Activated naive CD4-positive, alpha-beta T cell treated with anti-CD3 and anti-CD28 coated beads, Interleukin-2, amount 50 U/mL, for 72 hours (primary cell): ENCODE measurements at places on chromosomes 5 and 9. TPM values are rescaled to one million over a fixed set of nuclear protein-coding genes. Genes with fewer than 3 reads are reported as not detected.

- DNase-seq, result no peak
These were observed 8.9 kb downstream of the PITX1 start for GRCh38 chr5:135024956-135025729.

DNA sequence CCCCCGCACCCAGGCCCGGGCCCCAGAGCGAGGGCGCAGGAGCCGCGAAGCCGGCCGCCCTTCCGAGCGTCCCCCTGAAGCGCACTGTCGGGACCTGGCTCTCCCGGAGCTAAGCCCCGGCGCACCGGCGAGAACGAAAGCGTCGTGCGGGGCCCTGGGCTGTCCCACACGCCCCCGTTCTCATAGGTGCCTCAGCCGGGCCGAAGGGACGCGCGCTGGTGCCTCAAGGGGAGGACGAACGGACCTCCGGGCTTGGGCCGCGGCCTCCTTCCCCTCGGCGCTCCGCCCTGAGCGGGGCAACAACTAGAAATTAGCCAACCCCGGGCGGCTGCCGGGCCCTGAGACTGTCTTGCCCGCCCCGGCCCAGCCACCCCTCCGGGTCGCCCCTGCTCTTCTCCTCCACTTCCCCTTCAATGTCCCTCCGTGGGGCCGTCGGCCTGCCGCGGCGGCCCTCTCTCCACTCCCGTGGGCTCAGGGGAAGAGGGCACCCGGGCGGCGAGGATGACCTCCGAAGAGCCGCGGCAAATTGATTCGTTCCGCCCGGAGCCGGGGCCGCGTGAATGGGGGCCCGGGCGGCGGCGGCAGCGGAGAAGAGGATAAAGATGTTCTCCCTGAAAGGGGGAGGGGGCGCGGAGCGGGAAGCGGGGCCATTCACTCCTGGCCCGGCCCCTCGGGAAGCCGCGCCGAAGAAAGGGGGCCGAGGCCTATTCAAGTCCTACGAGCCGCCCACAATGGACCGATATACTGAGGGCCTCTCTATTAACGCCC, 3.5 kb upstream of the PRDM12 start:
- DNase-seq, result no peak

TERT gene
- total RNA-seq, result 16.6 TPM

DNA sequence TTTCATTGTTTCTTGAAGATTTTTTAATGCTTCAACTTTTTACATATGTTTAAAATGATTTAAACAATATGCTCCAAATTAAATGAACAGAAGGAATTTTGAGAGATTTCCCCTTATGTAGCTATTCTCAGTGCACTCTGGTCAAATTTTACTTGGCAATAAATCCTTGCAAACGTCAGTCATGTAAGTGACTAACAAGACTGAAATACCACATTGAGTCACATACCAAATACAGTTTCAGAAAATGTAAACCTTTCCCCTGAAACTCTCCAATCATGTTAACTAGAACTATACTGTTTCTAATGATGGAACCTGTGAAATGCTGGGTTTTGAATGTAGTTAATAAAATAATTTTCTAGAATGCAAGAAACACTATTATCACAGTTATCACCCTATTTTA, 29.6 kb downstream of the SAR1B start:
- DNase-seq, result no peak

DNA sequence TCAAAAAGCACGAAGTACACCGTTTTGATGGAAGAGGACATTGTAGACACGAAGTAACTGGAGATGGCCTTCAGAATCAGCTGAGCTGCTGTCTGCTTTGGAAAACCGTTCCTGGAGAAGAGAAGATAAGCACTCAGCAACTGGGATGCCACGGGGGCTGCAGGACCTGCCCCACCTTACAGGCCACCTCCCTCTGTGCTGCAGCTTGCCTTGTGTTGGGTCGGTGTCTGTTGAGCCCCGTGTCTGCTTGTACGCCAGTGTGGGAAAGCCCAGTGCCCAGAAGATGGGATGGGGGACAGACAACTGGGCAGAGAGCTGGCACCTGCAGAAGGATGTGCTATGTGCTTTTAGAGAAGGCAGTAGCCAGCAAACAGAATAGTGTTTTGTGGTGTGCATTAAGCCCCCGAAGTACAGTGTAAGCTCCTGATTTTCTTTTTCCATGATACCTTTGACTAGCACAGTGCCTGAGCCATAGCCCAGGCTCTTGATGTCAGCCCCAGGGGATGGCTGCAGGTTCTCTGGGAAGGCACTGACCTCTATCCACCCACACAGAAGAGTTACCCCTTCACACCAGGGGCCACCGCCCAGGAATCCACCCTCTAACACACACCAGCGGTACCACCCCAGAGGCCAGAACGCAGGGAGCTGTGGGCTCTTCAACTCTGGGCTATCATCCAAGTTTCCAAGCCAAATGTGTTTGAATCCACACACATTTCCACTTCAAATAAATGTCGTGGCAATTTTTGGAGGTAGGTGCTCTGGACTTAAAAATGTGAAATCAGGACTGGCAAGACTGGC, 63.8 kb downstream of the MACROH2A1 start:
- no peak for DNase-seq
